SJSA1 (cell line): ENCODE measurements at places on chromosomes 13 and 19. TPM values are rescaled to one million over a fixed set of nuclear protein-coding genes. Genes with fewer than 3 reads are reported as not detected.

Gene OR7A5
- total RNA-seq = not detected in 2 replicates

Gene SLC8A2
- not detected in 2 replicates for total RNA-seq

Gene PGLYRP2
- total RNA-seq = not detected in 2 replicates

Gene CHST8
- total RNA-seq = not detected in 2 replicates

Gene KLK5
- not detected in 2 replicates for total RNA-seq

Gene NFIX
- 9.4 and 10.9 TPM in 2 replicates for total RNA-seq

Gene TNFSF11
- total RNA-seq = 0.05 TPM in 1 of 2 replicates, not detected in the other

Gene CARS2
- 250 and 360 TPM in 2 replicates for total RNA-seq

Gene MYO1F
- 0.37 and 0.94 TPM in 2 replicates for total RNA-seq

Gene MAP2K2
- 182 and 188 TPM in 2 replicates for total RNA-seq

DNA sequence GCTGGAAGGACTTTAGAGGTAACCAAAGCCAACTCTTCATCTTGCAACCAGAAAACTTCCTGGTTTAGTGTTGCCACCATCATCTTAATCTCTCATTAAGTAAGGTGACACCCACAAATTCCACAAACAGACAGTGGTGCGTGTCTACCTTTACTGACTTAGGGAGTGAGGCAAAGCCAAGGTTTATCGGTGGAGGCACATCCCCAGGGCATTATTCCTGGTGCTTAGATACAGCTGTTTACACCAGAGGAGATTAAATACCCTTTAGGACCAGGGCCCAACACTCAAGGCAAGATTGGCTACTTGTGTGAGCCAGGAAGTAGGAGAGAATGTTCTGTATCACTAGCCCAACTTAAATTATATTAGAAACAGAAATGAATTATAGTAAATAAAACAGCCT lies 9.5 kb downstream of the STOML3 start:
- no peaks in the 10 kb centered on the region for H3K4me1 ChIP-seq
- H3K4me3 ChIP-seq = no peak overlapping the region
- H3K36me3 ChIP-seq = no peaks in the 10 kb centered on the region
- H3K27me3 ChIP-seq = no peaks in the 10 kb centered on the region
- DNase-seq = no peak

DNA sequence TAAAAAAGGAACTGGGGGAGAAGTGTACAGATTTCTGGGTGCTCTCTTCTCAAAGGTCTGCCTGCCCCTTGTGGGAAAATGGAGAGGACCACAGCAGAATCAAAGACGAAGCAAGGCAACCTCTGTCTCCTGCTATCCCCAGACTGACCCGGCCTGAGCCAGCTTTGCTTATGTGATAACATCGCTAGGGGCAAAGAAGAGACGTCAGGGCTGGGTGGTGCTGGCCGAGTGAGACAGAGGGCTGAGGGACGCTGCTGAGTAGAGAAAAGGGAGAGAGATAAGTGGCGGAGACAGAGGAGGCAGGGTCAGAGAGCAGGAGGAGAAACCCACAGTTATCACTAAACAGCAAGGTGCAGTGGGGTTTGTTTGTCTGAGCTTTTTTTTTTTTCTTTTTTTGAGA lies 4.6 kb upstream of the MUC16 start:
- no peak overlapping the region for H3K27ac ChIP-seq
- H3K4me1 ChIP-seq = no peaks in the 10 kb centered on the region
- DNase-seq = no peak
- H3K36me3 ChIP-seq = no peaks in the 10 kb centered on the region
- no peak overlapping the region for H3K4me3 ChIP-seq

- H3K36me3 ChIP-seq = no peaks in the 10 kb centered on the region
- H3K27ac ChIP-seq = no peak overlapping the region
- DNase-seq = no peak
- no peaks in the 10 kb centered on the region for H3K27me3 ChIP-seq
- H3K4me3 ChIP-seq = no peak overlapping the region
Observed at GRCh38 chr19:34888091-34888490, 38.6 kb upstream of the ZNF30 start.

DNA sequence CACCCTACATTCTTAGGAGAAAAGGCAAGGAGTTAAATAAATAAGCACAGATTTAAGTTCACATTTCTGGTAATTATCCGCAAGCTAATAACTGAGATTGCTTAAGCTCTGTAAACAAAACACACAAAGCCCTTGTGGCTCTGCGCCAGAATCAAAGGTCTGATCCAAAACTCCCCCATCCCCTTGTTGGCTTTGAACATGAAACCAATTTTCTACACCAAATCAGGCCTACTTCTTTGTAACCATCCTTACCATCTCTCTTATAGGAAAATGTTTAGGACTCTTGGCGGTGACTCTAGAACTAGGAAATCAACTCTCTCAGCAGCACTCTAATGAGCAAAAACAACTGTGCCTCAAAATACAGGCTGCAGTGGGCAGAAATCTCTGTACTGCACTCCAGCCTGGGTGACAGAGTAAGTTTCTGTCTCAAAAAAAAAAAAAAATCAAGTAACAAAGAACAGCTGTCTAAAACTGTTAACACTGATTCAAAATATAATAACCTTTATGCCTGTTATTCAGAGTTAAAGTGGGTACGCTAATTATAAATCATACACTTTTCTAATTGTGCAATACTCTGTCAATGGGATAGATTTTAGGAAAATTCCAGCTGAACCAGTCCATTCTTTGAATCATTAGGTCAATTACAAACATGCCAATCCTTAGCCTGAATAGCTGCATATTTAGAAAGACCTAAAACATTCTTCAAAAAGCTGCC lies 25.8 kb downstream of the ABCC4 start:
- H3K27ac ChIP-seq = no peak overlapping the region
- no peaks in the 10 kb centered on the region for H3K27me3 ChIP-seq
- H3K4me3 ChIP-seq = no peak overlapping the region
- H3K36me3 ChIP-seq = no peaks in the 10 kb centered on the region
- peaks cover 44% of the 10 kb centered on the region for H3K4me1 ChIP-seq

DNA sequence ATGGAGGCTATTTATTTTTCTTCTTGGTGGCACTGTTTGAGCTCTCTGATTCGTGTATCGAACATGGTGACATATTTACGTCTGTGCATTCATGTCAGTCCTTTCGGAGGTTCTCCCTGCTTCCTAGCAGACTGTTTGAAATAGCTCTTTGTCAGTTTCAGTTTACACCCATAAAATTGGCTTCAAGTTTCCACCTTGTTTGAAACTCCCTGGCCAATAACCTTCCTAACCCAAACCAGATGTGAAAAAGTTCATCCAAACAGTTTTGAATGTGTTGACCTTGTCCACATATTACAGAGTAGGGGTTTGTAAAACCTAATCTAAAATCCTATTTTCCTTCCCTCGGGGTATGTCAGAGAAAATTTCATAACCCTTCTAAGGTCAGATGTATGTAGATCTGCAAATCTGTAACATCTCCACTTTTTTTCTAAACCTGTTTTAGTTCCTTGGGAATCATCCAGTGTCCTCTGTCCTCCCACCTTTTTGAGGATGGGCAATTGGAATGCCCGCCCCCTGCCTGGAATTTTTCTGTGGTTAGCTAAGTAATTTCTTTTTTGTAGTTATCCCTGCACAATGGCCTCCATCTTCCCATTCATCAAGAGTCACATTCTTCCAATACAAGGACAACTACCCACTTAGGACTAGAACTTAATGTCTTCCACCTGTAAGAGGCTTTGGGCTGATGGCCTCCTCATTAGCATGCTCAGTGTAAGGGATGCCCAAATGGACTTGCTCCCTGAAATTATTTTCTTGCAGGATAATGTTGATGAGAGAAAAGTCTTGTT lies 499.8 kb downstream of the GPC6 start:
- DNase-seq = no peak
- peaks cover 38% of the 10 kb centered on the region for H3K4me1 ChIP-seq
- H3K36me3 ChIP-seq = no peaks in the 10 kb centered on the region
- H3K27ac ChIP-seq = no peak overlapping the region

GRCh38 chr13:94140511-94140910 lies 339.0 kb downstream of the DCT start:
- H3K4me3 ChIP-seq = no peak overlapping the region
- no peaks in the 10 kb centered on the region for H3K4me1 ChIP-seq
- DNase-seq = no peak
- H3K36me3 ChIP-seq = no peaks in the 10 kb centered on the region
- no peaks in the 10 kb centered on the region for H3K27me3 ChIP-seq

GRCh38 chr13:90105849-90106496 lies 1241.5 kb upstream of the MIR17HG start:
- peaks cover 18% of the 10 kb centered on the region for H3K4me1 ChIP-seq
- no peaks in the 10 kb centered on the region for H3K36me3 ChIP-seq
- DNase-seq = peak; percentile 42
- no peak overlapping the region for H3K4me3 ChIP-seq
- H3K27ac ChIP-seq = peak overlapping the region; percentile 62
- no peaks in the 10 kb centered on the region for H3K27me3 ChIP-seq

GRCh38 chr19:40702337-40703012 lies 12.0 kb upstream of the NUMBL start:
- DNase-seq = no peak
- no peaks in the 10 kb centered on the region for H3K4me1 ChIP-seq
- H3K36me3 ChIP-seq = peaks cover 26% of the 10 kb centered on the region
- no peak overlapping the region for H3K27ac ChIP-seq
- no peak overlapping the region for H3K4me3 ChIP-seq

DNA sequence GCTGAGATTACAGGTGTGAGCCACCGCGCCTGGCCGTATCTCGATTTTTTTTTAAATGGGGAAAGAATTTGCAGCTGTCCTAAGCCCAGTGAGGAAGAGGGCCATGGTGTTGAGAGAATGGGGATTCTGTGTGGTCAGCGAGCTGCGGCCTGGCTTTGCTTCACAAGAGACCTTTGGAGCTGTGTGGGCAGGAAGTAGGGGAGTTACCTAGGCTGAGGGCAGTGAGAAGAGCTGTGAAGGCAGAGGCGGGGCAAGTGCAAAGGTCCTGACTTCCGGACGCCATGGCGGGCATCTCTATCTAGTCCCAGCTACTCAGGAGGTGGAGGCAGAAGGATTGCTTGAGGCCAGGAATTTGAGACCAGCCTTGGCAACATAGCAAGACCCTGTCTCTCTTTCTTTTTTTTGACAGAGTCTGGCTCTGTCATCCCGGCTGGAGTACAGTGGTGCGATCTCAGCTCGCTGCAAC lies 4.9 kb downstream of the AP2A1 start:
- no peak overlapping the region for H3K27ac ChIP-seq
- no peaks in the 10 kb centered on the region for H3K27me3 ChIP-seq
- peaks cover 10% of the 10 kb centered on the region for H3K4me1 ChIP-seq

DNA sequence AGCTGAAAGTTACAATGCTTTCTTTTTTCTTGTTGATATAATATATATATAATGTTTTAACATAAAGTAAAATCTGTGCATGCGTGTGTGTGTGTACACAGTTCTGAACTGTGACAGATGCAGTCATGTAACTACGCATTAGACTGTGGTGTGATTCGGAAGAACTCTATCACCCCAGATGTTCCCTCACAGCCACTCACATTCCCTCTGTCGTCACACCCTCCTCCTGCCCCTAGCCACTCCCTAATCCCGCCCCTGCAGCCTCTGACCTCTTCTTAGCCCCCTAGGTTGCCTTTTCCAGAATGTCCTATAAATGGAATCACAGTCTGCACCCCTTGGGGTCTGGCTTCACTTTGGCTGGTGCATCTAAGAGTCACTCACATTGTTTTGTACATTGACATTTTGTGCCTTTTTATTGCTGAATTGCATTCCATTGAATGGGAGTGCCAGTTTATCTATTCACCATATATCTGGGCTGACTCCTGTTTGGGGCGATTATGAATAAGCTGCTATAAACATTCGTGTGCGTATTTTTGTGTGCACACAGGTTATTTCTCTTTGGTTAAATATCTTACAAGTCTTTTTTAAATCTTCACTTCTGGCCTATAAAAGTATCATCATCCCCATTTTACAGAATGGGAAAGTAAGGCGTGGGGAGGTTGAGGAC lies 20.4 kb downstream of the DHRS12 start:
- H3K36me3 ChIP-seq = no peaks in the 10 kb centered on the region
- H3K27me3 ChIP-seq = no peaks in the 10 kb centered on the region
- H3K4me3 ChIP-seq = no peak overlapping the region
- H3K27ac ChIP-seq = no peak overlapping the region
- DNase-seq = no peak

- no peak overlapping the region for H3K4me3 ChIP-seq
- DNase-seq = no peak
- peaks cover 80% of the 10 kb centered on the region for H3K36me3 ChIP-seq
- no peaks in the 10 kb centered on the region for H3K4me1 ChIP-seq
- no peaks in the 10 kb centered on the region for H3K27me3 ChIP-seq
Observed at GRCh38 chr19:10797541-10798256, 38.3 kb downstream of the TMED1 start.

DNA sequence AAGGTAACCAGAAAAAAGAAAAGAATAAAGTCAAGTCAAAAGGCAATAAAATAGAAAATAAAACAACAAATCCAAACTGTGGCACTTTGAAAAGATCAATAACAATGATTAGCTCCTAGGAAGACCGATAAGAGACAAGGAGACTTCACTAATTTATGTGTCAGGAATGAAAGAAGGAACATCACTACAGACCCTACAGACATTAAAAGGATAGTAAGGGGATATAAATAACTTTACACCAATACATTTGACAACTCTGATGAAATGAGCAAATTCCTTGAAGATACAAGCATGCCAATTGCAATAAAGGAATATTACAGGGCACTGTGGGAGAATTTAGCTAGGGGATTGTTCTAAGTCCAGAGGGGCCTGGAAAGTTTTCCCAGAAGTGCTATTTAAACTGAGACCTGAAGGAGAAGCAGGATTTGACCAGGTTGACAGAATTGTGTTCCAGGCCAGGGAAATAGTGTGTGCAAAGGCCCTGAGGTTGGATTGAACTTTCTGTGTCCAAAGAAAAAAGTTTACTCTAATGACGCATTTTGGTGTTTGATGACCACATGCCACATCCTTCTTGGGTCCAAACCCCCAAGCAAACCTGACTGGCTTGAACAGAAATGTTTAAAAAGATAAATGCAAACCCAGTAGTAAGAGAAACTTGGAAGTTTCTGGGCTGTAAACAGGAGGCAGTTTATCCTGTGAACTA lies 1.6 kb upstream of the C19orf38 start:
- no peak overlapping the region for H3K27ac ChIP-seq
- no peak overlapping the region for H3K4me3 ChIP-seq
- no peaks in the 10 kb centered on the region for H3K4me1 ChIP-seq
- no peaks in the 10 kb centered on the region for H3K36me3 ChIP-seq
- DNase-seq = no peak

DNA sequence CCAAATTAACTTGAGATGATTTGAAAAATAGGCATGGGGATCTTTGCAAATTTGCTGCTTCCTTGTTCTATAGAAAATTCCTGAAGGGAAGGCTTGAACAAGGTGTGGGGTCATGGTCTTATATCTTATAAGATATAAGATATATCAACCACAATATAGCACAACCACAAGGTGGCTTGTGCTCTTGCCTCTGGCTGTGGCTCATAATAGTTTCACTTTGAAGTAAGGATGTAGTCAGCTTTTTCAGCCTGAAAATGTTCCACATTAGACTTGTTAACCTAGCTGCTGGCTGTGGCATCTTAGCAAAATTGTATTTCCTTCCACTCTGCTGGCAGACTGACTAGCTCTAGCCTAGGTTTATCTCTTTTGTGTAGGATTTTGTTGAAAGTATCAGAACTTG lies 169.7 kb downstream of the KLF5 start:
- DNase-seq = no peak

- no peak for DNase-seq
- no peaks in the 10 kb centered on the region for H3K36me3 ChIP-seq
- no peak overlapping the region for H3K27ac ChIP-seq
Observed at GRCh38 chr13:81184556-81185265, 843.8 kb upstream of the SPRY2 start.

- H3K4me1 ChIP-seq = no peaks in the 10 kb centered on the region
- no peak overlapping the region for H3K4me3 ChIP-seq
Observed at GRCh38 chr19:29308977-29309590, 96.1 kb upstream of the UQCRFS1 start.
